Kidney glomerular epithelial cell (primary cell): ENCODE measurements at places on chromosomes 11 and 22.
A peak's percentile ranks its signal among the peaks of the same experiment; 100 is the strongest.

DNA sequence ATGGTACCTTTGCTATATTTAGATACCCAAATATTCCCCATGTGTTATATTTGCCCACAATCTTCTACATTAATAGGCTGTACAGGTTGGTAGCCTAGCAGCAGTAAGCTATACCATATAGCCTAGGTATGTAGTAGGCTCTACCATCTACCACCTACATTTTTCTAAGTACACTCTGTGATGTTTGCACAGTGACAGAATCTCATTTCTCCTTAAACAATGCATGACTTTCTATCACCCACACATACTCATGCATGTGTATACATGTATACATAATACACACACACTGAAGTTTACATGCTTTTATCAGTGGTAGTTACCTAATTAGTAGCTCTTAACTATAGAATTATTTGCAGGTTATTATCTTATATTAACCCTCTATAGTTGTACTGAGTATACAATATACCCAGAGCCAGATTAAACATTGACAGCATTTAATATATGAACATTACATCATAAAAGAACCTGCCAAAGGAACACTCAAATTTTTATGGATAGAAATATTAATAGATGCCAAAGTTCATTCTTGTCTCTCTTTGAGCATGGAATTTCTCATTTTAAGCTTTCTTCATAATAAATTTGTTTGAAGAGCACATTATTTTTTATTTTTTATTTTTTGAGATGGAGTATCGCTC, 51.4 kb downstream of the ELP4 start:
- DNase-seq: no peak

DNA sequence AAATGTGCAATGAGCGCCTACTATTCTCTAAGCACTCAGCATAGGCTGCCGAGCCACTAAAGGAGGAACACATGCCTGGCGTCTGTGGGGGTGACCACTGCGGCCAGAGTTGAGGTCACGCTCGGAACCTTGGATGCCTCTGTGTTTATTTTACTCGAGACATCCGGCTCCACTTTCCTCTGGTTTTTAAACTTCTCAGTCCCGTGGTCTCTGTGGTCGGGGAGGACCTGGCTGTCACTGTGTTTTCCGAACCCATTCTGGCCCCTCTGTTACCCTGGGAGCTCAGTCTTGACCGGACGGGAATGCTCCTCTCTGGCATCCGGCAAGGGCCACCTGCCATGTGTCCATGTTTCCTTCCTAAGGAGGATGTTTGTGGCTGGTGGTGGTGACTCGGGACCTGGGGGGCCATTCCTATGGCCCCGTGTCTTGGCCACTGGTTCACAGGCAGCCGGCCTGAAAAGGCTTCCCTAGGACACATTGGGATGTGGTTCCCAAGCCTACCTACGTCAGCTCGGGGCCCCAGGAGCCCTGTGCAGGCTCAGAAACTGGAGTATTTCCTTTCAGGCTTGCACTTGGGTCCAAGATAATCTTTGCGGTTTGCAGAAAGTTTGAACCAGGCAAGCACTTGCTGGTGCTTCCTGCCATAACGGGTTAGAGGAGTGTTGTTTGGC, 46.7 kb upstream of the PARVG start:
- DNase-seq: no peak

GRCh38 chr22:35612903-35613302, 4.2 kb downstream of the MB start:
- DNase-seq: no peak

DNA sequence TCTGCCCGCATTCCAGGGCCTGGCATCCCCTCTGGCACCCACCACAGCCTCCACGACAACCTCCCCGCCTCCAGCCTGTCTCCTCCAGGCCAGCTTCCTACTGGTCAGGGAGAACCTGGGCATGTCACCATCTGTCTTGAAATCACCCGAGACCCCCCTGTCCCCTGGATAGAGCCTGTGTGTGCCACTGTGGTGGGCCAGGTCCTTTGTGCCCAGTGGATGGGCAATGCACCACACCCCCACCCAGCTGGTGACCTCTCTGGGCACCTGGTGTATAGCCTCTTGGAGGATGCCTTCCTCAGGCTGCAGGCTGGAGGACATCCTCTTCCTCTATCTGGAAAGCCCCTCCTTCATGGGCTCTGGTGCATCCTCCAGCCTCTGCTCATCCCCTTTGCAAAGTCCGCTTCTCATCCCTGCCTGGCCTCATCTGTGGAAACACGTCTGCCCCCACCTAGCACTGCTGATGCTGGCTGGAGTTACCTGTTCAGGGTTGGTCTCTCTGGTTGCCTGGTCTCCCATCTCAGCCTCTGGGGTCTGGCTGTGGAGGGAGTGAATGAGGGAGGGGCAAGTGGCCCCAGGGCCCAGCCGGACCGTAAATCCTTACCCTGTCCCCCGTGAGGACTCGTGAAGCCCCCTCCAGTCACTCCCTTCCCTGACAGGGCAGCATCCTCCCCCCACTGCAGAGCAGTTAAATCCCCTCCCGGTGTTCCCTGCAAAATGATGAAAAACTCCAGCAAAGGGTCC, 589.6 kb downstream of the TBC1D22A start:
- DNase-seq: no peak

- DNase-seq: no peak
Measured at GRCh38 chr11:256952-257737, 20.4 kb downstream of the PSMD13 start.

DNA sequence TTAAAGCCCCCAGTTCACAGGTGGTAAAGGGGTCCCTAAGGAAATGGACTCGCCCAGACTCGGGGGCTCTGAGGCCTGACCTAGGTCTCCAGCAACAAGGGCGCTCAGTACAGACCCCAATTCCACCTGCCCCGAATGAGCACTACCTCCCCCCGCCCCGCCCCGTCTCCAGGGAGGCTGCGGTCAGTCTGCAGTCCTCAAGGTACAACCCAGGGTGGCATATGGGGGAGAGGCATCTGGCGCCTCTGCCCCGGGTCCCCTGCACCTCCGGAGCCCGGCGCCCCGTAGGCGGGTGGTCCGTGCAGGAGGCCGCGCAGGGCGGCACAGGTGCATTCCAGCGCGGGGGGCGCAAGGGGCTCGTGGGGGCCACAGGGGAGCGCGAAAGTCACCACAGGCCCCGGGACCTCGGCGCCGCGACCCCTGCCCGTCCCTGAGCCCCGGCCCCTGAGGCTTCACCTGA, 361 bp downstream of the CTSD start:
- no peak for DNase-seq

DNA sequence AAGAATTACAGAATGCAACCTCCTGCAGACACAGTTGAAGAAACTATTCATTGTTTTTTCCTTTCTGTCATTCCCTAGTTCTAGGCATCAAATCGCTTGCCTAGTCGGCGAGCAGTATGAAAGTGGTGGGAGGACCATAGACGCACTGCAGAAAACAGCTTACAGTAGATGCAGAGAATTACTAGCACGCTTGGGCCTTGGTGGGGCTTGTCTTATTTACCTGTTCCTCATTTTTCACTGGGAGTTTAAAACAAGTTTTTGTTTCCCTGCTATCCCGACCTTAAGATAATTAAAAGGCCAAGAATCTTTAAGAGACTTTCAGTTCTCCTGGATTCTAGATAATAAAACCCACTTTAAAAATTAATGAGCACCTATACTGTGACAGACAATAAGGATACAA, 713 bp upstream of the ARL14EP start:
- DNase-seq: no peak

DNA sequence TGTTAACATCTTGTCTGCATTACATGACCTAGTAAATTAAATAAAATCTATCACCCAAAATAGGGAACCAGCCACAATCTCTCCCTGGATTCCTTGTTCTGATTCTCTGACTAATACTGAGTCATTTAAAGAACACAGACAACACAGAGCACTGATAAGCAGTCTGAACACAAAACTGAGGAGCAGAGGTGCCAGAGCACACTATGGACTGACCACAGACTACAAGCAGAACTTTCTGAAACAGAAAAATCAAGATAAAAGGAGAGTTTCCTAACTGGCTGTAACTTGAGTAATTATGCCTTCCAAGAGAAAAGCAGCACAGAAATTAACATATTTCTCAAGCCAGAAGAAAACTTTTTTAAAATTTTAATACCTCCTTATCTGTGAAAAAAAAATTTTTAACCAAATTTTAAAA, 128.8 kb downstream of the SGSM3 start:
- DNase-seq: peak; percentile 96

DNA sequence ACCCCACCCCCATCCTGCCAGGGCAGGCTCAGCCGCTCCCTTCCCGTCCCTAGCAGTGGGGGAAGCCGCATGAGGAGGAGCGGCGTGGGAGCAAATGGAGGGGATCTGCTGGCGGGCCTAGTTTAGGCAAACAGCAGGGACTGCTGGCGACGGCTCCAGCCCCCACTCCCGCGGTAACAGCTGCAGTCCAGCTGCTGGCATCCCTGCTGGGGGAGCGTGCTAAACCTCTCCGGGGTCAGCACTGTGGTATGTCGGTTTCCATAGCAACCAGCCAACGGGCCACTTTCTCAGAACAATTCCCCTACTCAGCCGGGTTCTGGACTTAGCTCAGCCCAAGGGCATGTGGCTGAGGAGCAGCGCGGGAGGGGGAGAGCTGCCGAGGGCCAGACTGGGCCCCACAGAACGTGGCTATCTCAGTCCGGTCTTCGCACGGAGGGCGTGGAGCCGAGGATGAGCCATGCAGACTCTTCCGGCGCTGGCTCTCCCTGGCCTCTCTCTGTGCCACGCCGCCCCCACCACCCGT, 98.8 kb downstream of the PKNOX2 start:
- DNase-seq: peak; percentile 53

DNA sequence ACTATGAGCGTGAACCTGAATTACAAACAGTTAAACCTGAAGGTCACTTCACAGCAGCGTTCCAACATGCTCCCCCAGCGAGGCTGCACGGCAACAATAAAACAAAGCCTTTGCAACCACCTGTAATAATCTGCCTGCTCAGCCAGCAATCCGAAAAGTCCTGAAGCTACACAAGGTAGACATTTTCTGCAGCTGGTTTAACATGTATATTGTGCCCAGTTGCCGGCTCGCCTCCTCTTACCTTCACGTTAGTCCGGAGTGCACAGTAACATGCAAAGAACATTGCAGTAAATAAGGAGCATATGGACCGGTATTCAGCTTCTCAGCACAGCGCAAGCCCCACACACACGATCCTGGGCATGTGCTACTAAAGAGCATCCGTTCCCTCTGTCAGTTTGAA, 704.3 kb downstream of the DLG2 start:
- DNase-seq: no peak

GRCh38 chr22:46673662-46674236, 53.6 kb downstream of the GRAMD4 start:
- DNase-seq: no peak

DNA sequence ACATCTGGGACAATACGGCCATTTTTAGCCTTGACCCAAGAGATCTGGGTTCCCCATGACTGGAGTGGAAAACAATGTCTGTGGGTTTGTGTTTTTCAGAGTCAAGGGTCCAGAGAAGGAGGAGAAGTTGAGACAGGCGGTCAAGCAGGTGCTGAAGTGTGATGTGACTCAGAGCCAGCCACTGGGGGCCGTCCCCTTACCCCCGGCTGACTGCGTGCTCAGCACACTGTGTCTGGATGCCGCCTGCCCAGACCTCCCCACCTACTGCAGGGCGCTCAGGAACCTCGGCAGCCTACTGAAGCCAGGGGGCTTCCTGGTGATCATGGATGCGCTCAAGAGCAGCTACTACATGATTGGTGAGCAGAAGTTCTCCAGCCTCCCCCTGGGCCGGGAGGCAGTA, 15.7 kb downstream of the NNMT start:
- DNase-seq: no peak

DNA sequence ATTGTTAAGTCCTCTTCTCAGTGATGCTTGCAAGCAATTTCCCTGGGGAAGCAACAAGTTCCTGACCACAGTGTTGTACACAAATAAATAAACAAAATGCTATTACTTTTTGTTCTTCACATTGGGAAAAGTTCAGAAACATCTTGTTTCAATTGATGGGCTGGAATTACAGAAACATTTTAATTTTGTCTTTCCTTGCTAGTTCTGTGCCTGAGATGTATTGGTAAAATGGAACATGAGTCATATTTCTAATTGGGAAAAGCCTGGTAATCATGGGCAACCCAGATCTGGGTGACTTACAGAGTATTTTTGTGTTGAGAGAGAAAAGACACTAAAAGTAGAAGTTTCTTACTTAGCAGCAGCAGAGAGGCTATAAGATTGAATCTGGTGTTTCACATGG, 576 bp upstream of the BLID start:
- no peak for DNase-seq

DNA sequence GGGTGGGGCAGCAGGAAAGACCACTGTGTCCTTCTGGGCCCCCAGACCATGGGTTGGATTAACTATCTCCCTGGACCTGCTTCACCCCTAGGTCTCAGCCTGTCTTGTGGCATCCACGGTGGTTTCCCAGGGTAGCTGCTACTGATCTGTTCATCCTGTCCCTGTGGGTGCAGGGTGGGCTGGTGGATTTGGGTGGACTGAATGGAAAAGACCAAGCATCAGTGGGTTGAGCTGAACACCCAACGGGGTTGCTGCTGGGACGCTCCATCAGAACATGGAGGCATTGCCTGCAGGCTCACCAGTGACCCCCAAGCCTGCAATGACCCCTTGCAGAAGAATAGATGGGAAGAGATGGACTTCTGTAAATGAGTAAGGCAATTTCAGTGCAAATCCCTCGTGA, 812.1 kb downstream of the TBC1D22A start:
- DNase-seq: no peak

- no peak for DNase-seq
Measured at GRCh38 chr11:99343117-99343516, 322.4 kb downstream of the CNTN5 start.

DNA sequence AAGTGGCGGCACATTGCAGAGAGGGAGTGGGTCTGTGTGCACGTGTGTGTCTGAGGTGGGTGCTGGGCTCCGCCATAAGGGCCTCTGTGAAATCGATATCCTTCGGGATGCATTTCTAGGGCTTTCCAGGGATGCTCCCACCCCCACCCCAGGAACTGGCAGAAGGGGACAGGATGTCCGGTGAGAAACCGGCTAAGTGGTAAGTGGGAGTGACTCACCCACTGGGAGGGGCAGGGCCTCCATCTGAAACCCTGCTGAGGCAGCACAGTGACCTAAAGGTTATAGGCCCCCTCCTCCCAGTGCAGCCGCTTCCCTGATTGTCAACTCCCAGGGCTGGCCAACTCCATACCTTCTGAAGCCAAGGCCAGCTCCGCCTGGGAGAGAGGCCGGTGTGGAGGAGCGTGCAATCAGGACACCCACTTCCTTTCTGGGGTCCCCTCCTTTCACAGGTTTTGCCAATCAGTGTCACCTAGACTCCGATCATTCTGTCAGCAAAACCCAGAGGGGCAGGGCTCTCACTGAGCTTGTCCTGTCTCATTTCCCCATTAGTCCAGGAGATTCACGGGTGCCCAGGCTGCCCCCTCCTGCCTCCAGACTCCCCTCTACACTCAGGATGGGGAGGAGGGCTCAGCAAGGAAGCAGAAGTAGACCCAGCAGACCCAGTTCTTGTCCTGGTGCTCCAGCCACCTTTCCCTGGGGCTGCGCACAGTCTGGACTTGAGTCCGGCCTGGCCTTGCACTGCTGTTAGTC, 44.5 kb downstream of the NECTIN1 start:
- DNase-seq: peak; percentile 67

DNA sequence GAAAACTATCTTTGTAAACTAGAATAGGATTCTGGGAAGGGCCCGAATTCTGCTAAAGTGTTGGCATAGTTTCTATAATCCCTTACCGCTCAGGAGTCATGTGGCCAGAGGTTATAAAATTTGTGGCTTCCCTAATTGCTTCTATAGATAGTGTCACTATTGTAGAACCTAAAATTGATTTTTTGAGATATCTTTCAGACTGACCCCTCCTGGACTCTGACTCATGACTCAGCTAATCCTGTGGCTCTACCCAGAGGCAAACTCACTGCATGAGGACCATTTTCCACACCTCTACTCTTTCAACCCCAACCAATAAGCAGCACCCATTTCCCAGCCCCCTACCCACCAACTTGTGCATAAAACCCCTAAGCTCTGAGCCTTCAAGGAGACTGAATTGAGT, 61.8 kb upstream of the PRSS23 start:
- DNase-seq: no peak
